ENCODE measurements at places on chromosomes 7 and 10.
A peak's percentile ranks its signal among the peaks of the same experiment; 100 is the strongest.

- DNase-seq = peak; percentile 13
These were observed 43.2 kb downstream of the CCNY start for GRCh38 chr10:35379226-35380137.

GRCh38 chr7:100893910-100894721, 1.6 kb downstream of the ACHE start:
- no peak for DNase-seq

- no peak for DNase-seq
These were observed 56.8 kb downstream of the CHCHD3 start for GRCh38 chr7:133025056-133025455.

DNA sequence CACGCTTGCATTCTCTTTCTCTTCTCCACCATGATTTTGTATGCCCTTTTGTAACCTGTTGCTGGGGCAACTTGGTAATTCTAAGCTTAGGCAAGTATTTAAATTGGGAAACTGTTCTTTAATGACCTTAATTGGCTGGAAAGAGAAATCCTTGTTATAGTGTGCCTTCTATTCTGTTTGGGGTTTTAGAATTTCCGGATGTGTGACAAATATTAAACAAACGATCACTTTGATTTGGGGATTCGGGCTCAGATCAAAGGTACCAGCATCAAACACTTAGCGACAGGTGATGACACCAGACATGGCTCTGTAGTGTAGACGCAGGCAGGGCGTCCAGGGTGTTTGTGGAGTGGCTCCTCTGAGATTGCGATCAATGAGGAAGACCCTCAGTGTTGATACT, 55.0 kb downstream of the RAB11FIP2 start:
- DNase-seq = no peak

DNA sequence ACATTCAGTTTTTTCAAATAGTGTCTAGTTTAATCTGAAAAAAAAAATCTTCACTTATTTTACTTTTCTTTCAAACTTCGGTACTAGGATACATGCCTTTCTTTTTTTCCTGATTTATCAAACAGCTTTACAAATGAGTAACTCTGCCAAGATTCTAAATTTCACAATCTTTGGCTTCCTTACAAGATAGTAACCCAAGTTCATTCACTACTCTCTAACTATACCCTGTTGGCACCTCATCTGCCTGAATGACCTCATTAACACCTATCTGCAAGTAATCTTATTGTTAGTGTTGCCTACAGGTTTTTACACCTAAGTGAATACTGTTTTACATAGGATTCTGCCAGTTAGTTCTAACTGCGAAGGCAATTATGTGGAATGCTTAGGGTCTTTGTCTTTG, 159.8 kb downstream of the FOXP2 start:
- DNase-seq = no peak
